Omental fat pad (tissue), 4 donors: ENCODE measurements at places on chromosomes 4 and X.

DNA sequence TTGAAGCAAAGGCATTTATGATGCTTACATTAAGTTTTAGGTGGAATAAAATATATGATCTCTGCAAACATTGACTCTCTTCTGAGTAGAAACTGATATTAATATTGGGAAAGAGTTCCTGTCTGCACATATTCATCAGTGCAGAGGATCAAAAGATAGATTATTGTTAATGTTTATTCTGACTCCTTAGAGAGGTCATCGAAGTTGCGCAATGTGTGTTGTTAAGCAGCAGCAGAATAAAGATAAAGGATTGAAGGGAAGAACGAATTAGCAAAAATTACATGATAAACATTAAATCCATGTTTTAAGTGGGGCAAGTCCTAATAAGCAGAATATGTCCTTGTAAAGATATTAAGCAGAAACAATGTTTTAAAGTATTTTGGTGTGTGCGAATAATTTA is 72.6 kb upstream of the MBNL3 start:
- no peak for DNase-seq

DNA sequence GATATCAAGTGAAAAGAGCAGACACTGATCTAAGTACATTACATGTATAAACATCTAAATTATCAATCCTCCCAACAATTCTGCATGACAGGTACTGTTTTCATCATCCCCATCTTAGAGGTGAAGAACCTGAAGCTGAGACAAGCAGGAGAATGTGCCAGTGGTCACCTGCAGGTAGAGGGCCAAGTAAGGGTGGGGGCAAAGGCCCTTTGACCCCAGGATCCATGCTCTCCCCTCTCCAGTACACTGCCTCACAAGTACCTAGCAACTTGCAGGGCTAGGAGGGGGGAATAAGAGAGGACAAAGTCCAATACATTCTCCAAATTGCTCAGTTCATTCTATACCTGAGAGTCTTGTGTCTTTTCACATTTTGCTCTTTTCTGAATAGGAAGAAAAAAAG is 8.3 kb upstream of the MAP7D2 start:
- DNase-seq, result no peak

GRCh38 chrX:155330992-155331391 is 3.4 kb downstream of the CLIC2 start:
- no peak for DNase-seq

GRCh38 chr4:123417813-123418212 is 21.2 kb downstream of the SPRY1 start:
- DNase-seq, result no peak

DNA sequence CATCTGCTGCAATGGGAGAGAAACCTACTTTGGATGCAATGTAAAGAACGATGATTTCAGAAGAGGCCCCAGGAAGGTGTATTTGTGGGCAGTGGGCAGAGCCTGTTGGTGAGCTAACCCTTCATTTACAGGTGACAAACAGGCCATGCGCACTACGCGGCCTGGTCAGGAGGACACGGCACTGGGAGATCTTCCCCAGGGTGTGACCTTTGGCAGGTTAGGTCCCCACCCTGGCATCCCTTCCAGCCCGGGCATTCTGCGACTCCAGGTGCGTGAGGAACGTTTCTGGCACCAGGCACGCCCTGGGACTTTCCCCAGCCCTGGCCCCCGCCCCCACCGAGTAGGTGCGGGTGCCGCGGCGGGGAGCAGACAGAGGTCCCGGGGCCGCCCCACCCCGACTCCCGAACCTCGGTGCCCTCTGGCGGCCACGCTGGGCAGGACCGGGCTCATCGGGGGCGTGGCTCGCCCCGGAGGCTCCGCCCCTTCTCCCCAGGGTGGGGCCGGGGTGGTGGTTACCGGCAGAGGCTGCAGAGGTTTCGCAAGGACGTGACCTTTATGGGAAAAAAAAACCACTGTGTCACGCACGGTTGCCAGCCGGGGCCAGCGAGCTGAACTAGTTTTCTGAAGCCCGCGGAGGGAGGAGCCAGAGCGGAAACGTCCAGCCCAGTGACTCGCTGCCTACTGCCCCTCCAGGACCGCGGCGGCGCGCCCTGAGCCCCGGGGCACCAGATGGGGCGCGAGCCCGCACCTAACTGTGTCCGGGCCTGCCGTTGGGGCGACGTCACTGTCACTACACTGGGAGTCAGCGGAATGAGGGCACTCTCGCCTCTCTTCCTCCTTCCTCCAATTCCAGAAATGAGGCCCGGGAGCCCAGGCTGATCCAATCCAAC is 5.0 kb upstream of the NYX start:
- DNase-seq, result peak; percentile 38

GRCh38 chr4:87326460-87326859 is 3.8 kb upstream of the HSD17B13 start:
- DNase-seq, result no peak

DNA sequence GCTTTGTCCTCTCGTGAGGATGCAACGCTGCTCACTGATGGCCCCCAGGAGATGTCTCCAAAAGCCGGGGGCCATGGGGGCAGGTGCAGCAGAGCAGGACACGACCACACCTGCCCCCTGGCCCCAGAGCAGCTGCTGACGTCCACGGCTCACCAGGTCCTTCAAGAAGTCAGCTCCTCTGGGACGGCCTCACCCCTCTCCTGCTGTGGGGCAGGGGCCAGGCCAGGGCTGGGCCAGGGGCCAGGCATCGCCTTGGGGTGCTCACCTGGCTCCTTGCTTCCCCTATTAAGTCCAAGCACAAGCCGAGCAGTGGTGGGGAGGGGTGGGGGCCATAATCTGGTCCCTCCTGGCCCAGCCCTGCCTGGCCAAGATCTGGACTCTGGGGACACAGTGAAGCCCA is 28.6 kb upstream of the MXD4 start:
- no peak for DNase-seq

GRCh38 chrX:139844884-139845283 is 88.0 kb downstream of the ATP11C start:
- DNase-seq, result no peak

DNA sequence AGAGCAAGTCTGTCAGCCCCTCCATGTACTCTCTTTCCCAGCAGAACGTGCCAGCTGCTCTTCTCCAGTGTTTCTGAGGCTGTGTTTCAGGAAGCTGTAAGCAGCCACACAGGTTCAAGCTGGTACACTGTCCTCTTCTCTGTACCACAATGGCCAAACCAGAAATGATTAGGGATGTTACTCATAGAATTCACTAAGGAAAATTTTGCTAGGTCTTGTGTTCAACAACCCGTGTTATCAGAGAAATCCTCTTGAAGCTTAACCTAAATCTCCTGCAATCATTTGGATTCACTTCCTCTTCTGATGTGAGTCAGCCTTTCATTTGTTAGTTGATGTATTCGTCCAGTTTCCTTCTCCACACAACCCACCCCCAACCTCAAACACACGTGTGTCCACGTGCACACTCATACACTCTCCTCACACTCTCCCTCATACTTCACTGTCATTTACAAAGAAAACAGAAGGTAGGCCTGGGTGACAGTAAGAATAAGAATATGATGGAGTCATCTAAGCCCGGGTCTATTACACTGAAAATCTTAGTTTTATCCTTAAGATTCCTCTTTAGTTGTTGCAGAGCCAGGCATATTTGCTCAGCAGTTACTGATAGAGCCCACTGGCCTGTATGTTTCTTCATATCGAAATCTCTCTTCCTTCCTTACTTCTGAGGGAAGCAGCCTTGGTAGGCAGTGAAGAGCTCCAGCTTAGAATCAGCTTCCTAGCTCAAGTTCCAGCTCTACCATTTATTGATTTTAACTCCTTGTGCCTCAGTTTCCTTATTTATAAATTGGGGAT is 63.4 kb downstream of the DCUN1D4 start:
- no peak for DNase-seq

GRCh38 chrX:23783589-23784469 is 856 bp downstream of the SAT1 start:
- DNase-seq, result no peak

GRCh38 chr4:186727169-186727976 is 3.7 kb upstream of the FAT1 start:
- no peak for DNase-seq

- DNase-seq, result no peak
Observed at GRCh38 chrX:123817288-123817894, 42.5 kb upstream of the XIAP start.

DNA sequence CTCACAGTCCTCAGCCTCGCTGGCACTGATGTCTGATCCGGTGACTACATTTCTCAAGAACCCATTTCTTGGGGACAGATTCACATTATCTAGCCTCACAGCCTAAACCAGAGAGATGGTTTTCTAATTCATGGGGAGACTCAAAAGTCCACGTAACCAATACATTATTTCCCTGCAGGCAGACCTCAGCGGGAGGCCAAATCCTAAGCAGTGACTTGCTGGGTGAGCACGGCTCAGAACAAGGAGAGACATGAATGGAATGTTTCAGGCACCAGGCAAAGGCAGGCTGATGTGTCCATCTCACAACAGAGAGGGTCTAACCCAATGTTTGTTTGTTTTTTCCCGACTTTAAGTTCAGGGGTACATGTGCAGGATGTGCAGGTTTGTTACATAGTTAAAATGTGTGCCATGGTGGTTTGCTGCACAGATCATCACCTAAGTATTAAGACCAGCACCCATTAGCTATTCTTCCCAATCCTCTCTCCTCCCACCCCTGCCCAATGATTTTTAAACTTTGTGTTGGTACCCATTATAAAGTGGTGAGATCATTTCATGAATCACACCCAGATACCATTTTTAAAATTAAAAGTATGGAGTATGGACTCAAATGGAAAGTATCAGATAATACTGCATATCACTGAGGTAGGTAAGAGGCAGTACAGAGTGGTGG is 53.3 kb downstream of the SCD5 start:
- DNase-seq, result no peak

DNA sequence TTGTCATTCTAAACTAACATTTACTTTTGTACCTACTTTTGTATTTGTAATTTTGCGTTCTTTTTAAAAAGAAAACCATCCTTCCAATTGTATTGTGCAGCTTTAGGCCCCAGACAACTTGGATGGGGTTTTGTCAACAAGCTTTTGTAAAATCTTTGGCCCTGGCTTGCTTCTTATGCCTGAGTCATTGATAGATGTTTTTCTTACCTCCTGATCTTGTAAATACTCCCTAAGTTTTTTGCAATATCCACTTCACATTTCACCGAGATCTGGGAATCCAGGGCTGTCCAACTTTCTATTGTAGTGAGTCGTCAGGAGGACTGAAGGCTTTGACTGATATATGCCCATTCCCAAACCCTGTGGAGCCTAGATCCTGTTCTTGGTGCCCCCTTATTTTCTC is 126.9 kb upstream of the GUCY1A1 start:
- no peak for DNase-seq

DNA sequence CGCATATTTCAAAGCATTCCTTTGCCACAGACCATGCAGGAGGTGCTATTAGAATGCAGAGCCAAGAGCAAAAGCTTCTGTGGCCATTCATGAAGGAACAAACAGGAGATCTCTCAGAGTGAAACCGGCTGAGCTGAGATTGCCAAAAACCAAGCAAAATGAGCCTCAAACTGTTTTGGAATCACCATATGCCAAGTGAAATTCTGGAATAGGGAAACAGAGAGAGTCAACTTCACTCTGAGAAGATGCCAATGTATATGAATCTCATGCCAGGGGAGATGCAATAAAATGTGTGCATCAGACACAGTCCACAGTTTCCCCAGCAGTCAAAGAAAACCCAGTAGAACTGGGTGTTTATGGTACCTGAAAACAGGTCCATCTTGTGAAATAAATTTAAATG is 42.3 kb downstream of the SRPX start:
- no peak for DNase-seq

DNA sequence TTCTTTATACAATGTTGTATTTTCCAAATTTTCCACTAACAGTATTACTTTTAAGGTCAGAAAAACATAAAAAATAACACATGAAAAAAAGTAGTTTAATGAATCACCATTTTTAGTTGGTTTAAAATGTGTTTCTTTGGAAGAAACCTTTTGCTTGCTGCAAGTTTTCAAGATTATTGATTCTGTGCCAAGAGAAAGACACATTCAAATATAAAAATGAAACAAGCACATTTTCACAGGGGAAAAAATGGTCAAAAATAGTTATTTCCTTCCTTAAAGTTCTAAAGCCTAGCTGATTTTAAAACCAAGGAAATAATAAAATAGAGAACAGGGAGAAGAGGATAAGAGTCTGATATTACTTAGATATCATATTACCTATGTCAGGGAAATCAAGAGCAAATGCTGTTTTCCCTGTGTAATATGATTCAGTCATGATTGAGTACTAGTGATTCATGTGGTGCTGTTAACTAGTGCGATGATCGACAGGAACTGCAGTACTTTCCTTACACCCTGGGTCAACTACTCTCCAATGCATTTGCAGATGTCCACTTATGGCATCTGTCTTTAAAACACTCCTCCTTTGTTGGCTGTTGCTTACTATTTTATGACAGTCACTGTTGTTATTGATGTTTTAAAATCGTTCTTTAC is 103.8 kb downstream of the CAMK2D start:
- no peak for DNase-seq

- DNase-seq, result no peak
Observed at GRCh38 chrX:68204521-68205038, 228.7 kb downstream of the OPHN1 start.

- no peak for DNase-seq
Observed at GRCh38 chr4:121943941-121944340, 7.9 kb downstream of the TRPC3 start.

- DNase-seq, result no peak
Observed at GRCh38 chr4:103786014-103786413, 66.2 kb upstream of the TACR3 start.

DNA sequence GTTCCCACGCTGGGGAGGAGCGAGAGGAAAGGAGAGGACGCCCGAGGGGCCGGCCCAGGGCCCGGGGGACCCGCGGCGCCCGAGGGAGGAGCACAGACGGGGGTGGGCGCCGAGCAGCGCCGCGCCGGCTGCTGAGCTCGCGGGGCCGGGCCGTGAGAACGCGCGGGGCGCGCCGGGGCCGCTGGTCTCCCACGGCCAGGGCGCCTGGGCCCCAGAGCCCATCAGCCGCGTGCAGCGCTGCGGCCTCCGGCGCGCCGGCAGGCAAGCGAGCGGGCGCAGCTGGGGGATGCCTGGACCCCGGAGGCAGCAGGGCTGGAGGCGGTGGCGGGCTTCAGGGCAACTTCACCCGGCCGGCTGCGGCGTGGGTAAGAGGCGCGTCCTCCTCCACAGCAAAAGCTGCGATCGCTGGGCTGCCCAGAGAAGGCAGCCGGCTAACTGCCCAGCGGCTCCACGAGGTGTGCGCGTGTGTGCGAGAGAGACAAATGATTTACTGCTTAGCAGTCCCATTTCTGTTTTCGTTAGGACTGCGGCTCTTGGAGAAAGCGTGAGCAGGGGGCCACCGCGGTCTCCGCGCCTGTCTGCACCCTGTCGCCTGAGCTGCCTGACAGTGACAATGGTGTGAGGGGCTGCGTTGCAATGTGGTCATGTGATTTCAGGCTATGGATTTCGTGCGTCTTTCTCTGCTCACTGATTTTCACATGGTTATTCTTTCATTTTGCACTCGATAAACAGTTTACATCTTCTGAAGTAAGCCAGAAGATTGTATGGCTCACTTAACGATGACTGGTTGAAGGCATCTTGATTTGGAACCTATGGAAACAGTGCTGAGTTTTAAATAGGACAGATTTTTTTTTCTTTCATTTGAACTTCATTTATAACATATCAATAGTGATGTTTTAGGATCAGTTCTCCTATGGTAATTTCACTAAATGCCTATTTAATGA is 1.2 kb downstream of the GUCY1A1 start:
- no peak for DNase-seq
